ENCODE measurements at places on chromosomes 11 and 22. TPM values are rescaled to one million over a fixed set of nuclear protein-coding genes. Genes with fewer than 3 reads are reported as not detected.

Gene KRTAP5-10
- total RNA-seq = not detected

Gene OR10D3
- not detected for total RNA-seq

Gene KCNQ1OT1
- 0.05 TPM for total RNA-seq

Gene TIMP3
- 1.3 TPM for total RNA-seq

Gene TRIM49C
- not detected for total RNA-seq

Gene MS4A4A
- not detected for total RNA-seq

Gene IFTAP
- total RNA-seq = 13.3 TPM

Gene PRR33
- total RNA-seq = not detected

Gene BTBD18
- not detected for total RNA-seq

Gene SLC6A5
- total RNA-seq = not detected

Gene UBXN1
- 119 TPM for total RNA-seq

Gene SESN3
- 0.27 TPM for total RNA-seq

Gene GNAZ
- total RNA-seq = 2.3 TPM

Gene SCO2
- 5.0 TPM for total RNA-seq
